Activated CD4-positive, CD25-positive, alpha-beta regulatory T cell (primary cell): ENCODE measurements at places on chromosomes 5 and 9.

DNA sequence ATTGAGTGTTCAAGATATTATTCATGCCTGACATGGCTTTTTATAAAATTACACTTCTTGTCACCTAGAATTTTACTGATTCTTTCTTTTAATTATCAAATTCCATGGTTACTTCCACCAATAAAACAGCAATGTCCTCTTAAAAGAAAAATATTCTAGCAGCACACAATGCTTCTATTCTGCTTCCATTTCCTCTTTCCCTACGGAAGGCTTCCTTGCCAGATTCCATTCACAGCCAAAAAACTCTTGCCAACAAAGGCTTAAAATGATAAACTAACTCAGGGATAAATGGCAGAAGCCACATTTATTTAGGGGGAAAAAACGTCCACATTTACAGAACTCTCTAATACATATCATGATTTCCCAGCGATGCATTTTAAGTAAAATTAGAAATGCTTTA lies 111.6 kb downstream of the CTNND2 start:
- DNase-seq: no peak

- DNase-seq: no peak
These were observed 17.1 kb downstream of the ENG start for GRCh38 chr9:127837346-127837745.

GRCh38 chr9:72661401-72662135 lies 140.2 kb downstream of the TMC1 start:
- no peak for DNase-seq

DNA sequence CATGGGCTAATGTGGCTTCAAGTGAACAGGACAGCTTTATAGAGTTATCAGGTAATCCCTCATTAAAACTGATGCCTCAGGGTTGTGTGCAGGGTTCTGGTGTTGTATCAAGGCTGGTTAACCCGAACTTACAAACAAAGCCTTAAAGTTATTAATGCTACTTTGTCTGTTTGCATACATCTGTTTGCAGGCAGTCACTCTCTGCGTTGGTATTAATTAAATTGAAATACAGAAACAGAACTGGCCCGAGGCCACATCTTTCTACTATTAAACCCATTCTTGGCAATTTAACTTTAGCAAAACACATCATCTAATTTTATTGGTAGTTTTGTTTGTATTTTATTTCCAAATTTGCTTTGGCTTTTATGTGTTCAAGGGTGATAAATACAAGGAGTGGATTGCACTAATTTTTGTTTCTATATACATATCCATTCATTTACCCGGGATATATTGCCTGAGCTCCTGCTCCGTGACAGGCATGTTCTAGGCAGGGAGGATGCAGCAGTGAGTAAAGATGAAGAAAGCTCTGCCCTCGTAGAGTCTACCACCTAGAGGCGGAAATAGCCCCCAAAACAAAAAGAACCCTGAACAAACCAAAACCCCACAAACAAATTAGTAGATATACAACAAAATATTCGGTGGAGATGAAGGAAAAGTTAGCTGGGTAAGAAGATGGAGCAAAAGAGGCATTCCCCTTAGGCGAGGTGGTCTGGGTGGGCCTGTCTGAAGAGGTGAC lies 164.2 kb downstream of the MACROH2A1 start:
- DNase-seq: no peak

DNA sequence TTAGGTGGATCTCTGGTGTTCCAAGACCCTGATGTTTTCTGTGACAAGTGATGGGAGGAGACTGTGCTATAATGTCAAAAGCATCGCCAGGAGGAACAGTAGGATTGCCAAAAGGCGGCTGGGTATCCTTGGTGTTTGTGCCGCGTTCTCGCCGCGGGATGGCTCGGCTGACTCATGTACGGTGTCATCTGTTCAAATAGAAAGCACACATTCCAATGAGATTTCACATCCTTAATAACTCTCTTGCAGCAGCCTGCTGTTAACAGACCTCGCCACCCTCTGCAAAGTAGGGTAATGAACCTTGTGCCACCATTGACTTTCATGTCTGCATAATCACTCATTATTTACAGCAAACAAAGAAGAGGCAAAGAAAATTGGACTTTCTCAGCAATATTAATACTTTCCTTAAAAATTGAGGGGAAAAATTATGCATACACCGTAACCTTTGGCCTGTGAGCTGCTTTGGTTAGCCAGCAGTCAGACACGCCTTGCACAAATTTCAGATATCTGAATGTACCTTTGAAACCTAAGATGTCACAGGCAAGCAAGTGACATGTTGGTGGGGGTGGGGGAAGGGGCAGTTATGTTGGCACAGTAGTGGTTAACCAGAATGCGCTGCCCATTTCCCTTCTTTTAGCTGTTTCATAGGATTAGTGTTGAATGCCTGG lies 289.4 kb downstream of the EFNA5 start:
- no peak for DNase-seq

DNA sequence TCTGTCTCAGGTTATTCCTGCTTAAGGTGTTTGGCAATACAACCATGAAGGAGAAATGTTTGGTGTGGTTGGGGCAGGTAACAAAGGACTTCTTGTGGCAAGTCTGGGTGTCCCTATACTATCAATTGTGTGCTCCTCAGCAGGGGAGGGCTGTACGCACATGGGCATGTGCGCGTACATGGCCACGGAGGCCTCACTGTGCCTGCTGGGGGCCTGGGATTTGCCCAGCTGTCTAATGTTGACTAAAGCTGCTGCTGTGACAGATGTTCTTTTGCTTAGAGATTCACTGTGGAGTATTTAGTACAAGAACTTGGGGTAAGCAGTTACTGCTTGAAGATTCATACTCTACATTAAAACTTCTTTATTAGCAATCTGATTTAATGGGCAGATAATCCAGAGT lies 97.5 kb downstream of the HSPA4 start:
- DNase-seq: no peak

- DNase-seq: no peak
These were observed 21.6 kb upstream of the PIP5K1B start for GRCh38 chr9:68683433-68683832.

GRCh38 chr9:73237140-73237539 lies 85.5 kb downstream of the ANXA1 start:
- DNase-seq: no peak

GRCh38 chr9:68750255-68750654 lies 45.2 kb downstream of the PIP5K1B start:
- no peak for DNase-seq

DNA sequence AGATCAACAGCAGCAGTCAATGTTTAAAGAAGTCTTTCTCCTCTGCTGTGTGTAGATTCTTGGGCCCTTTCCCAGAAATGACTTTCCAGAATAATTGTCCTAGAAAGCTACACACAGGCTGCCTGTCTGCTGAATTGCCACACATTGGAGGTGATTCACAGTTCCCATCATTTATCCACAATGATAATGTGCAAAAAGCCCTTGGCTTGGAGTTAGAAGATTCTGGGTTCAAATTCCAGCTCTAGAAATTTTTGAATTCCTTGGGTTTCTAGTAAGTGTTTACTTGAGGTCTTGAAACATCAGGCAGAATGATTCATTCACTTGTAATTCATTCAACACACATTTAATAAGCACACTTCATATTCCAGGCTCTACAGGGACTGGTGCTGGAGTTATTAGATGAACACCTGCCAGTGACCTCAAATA lies 28.6 kb upstream of the EPB41L4B start:
- no peak for DNase-seq

DNA sequence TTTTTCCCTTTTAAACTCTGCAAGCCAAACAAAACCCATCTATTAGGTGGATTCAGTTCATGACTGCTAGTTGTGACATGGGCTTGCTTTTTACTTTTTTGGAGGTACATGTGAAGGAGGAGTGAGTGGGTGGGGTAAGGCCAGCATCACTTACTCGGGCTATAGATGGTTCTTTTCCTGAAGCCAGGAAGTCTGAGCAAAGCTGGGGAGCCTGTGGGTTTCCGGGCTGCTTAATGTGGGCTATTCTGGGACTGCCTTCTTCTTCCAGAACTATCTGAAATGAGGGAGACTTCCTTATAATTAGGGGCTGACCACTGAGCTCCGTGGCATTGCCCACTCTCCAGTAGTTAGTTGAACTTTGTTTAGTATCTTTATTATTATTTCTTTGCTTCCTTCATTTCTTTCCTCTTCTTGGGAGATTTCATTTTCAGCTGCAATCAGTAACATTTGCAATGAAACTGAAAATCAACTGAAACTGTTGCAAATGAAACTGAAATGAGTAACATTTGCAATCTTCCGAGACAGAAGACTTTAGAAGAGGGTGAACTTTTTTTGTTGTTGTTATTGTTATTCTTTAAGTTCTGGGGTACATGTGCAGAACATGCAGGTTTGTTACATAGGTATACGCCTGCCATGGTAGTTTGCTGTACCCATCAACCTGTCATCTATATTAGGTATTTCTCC lies 204.9 kb downstream of the LRRC70 start:
- no peak for DNase-seq

GRCh38 chr5:139178589-139178917 lies 19.6 kb downstream of the SIL1 start:
- DNase-seq: no peak

DNA sequence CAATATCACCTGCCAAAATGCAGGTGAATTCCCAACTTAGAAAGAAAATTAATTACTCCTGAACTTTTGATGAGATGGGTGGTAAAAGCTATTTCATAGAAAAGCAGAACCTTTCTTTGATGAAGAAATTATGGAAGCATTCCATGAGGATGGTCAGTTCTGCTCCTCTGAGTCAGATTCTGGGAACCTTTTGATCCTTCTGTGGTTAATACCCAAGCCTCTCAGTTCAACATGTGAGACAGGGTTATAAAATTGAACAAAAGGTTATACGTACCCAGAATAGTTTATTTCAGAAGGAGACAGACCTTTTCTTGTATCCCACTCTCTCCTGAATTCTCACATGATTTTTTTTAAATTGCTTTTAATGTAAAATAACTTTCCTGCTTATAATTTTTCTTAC lies 767.6 kb upstream of the ADAMTS16 start:
- no peak for DNase-seq

- no peak for DNase-seq
These were observed 69.3 kb downstream of the MLLT3 start for GRCh38 chr9:20552874-20553557.

DNA sequence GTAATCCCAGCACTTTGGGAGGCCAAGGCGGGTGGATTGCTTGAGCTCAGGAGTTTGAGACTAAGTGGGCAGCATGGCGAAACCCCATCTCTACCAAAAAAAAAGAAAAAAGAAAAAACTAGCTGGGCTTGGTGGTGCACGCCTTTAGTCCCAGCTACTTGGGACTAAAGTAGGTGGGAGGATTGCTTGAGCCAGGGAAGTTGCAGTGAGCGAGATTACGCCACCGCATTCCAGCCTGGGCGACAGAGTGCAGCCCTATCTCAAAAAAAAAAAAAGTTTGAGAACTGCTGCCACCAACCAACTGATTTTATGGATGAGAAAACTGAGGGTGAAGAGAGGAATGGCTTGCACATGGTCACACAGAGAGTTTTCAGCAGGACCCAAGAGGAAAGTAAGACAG lies 175.1 kb downstream of the DOCK8 start:
- no peak for DNase-seq

DNA sequence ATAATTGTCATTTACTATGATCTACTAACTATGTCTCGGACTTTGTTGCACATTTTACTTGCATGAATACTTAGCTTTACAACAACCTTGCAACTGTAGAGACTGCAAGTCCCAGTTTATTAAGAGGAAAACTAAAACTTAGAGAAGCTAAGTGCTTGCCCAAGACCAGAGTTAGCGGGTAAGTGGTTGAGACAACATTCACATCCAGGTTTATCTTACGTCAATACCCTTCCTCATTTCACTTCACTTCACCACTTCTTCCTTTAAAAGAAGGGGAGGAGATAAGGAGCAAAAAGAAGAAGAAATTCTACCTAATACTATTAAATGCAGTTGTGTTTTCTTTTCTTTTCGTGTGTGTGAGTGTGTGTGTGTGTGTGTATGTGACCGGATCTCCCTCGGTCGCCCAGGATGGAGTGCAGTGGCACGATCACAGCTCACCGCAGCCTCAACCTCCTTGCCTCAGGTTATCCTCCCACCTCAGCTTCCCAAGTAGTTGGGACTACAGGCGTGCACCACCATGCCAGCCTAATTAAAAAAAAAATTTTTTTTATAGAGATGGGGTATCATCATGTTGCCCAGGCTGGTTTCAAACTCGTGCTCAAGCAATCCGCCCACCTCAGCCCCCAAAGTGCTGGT lies 37.4 kb downstream of the MEGF9 start:
- no peak for DNase-seq

- DNase-seq: no peak
These were observed 57.7 kb downstream of the RETREG1 start for GRCh38 chr5:16558984-16559629.

- no peak for DNase-seq
These were observed 201.7 kb downstream of the PAPPA start for GRCh38 chr9:116355153-116355921.

DNA sequence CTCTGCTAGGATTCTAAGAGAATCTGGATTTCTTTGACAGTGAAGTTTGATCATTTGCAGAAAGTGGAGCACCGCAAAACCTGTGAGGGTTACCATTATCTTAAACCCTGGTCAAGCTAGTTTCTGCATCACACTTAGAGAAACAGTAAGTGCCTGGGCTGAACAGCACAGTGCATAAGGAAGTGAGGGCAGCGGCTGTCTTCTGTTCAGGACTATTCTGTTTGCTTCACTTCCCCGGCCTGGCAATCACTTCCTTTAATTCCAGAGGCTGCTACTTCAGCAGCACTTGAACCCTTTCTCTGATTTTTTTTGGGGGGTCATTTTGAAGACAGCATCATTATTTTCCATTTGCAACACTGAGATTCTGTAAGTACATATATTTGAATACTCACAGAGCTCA lies 32.0 kb downstream of the SEMA6A start:
- no peak for DNase-seq

- no peak for DNase-seq
These were observed 5.2 kb upstream of the EXOSC3 start for GRCh38 chr9:37790096-37790495.

DNA sequence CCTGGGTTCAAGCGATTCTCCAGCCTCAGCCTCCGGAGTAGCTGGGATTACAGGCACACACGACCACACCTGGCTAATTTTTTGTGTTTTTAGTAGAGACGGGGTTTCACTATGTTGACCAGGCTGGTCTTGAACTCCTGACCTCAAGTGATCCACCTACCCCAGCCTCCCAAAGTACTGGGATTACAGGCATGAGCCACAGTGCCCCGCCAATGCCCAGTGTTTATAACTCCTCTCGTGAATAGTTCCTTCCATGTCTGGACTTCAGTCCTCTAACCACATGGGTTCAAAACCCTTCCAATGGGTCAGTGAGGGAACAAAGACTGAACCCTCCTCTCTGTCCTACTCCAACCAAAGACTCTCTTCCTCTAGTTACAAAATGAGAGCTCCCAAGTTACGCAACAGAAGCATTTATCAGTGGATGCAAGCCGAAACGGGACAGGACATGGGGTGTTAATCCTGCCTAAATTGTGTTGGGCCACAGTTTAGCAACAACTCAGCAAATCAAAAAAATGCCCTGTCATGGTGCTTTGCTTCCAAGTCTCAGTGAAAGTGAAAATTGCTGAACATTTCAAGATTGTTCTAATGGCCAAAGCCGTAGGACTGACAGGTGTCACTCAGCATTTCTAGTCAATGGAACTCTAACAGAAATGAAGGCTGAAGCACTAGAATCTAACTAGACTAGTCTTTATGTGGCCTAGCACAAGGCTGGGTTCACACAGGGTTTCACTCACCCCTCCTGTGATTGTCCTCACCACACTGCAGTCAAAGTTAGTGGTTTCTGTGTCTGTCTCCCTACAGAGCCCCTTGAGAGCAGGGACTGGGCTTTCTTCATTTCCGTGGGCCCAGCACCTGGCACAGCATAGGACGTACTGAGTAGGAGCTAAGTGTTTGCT lies 3.2 kb upstream of the TMEM245 start:
- DNase-seq: no peak
